ENCODE measurements at places on chromosomes 5 and 9. TPM values are rescaled to one million over a fixed set of nuclear protein-coding genes. Genes with fewer than 3 reads are reported as not detected.

- no peak overlapping the region for H3K27ac ChIP-seq
- no peak overlapping the region for H3K4me3 ChIP-seq
- no peaks in the 10 kb centered on the region for H3K27me3 ChIP-seq
- no peak for DNase-seq
Observed at GRCh38 chr9:115764645-115765044, 388.9 kb upstream of the PAPPA start.

Gene PCDH1
- total RNA-seq = 146 TPM

Gene ECM2
- total RNA-seq = not detected

Gene COL5A1
- total RNA-seq = not detected

- H3K27me3 ChIP-seq = no peaks in the 10 kb centered on the region
- DNase-seq = no peak
- no peak overlapping the region for H3K27ac ChIP-seq
- no peaks in the 10 kb centered on the region for H3K36me3 ChIP-seq
Observed at GRCh38 chr9:70406434-70406862, 8.0 kb downstream of the KLF9 start.

Gene SMAD5
- total RNA-seq = 93.1 TPM

Gene EPB41L4A
- 27.6 TPM for total RNA-seq

DNA sequence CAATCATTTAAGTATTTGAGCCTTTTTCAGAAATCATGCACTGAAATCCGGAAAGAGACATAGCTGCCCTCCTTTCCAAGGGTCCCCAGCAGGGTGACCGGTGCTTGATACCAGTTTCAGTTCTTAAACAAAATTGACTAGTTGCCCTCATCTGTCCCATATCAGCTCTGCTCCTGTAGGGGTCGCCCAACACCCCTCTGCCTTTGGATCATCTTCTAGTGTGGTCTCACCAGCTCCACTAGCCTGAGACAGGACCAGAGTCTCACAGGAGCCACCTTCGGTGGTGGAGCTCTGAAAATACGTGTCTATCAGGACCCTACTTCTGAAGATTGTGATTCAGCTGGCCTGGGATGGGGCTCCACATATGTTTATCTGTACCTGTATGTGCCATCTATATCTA, 428.2 kb downstream of the ENC1 start:
- H3K4me3 ChIP-seq = no peak overlapping the region
- peak; percentile 48 for DNase-seq
- no peaks in the 10 kb centered on the region for H3K36me3 ChIP-seq

GRCh38 chr9:91611582-91611981, 187.9 kb upstream of the NFIL3 start:
- H3K27ac ChIP-seq = no peak overlapping the region
- no peak overlapping the region for H3K4me3 ChIP-seq
- H3K36me3 ChIP-seq = no peaks in the 10 kb centered on the region
- no peak for DNase-seq

DNA sequence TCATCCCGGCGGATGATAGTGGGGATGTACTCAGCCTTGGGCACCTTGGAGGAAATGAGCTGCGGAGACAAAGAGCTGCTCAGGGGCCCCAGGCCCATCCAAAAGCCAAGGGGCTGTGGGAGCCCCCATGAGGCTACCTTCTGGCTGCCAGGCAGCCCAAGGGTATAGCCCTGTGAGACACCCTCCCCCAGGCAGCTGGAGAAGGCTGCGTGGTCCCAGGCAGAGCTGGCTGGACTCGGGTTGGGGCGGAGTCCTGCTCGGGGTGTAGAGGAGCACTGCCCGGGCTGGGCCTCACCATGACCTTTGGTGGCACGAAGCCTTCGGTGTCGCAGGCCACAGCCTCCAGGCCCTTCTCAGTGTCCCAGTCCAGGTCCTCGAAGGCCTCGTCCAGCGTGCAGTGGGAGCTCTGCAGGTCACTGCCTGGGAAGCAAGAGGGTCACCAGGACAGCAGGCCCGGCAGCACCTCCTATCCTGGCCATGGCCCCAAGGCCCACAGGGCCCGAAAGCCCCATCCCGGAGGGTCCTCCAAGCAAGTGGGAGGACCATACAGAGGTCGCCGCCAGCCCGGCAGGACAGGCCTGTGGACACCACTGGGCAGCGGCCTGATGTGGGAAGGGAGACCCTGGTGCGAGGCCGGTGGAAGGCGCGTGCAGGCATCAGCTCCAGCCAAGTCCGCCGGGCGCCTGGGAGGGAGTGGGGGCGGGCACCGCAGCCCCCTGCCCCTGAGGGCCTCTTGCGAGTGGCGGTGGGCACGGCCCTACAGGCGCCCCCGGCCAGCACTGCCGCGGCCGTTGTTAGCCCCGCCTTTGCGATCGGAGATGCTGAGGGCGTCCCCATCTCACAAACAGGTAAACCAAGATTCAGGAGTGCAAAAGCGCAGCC, 6.1 kb downstream of the NSMF start:
- H3K27ac ChIP-seq = no peak overlapping the region
- DNase-seq = no peak
- H3K27me3 ChIP-seq = no peaks in the 10 kb centered on the region
- H3K4me3 ChIP-seq = no peak overlapping the region

- peaks cover 13% of the 10 kb centered on the region for H3K4me1 ChIP-seq
- DNase-seq = peak; percentile 64
- peaks cover 33% of the 10 kb centered on the region for H3K36me3 ChIP-seq
- H3K27me3 ChIP-seq = no peaks in the 10 kb centered on the region
- H3K4me3 ChIP-seq = no peak overlapping the region
Observed at GRCh38 chr9:96420468-96421219, 2.5 kb upstream of the ZNF367 start.

DNA sequence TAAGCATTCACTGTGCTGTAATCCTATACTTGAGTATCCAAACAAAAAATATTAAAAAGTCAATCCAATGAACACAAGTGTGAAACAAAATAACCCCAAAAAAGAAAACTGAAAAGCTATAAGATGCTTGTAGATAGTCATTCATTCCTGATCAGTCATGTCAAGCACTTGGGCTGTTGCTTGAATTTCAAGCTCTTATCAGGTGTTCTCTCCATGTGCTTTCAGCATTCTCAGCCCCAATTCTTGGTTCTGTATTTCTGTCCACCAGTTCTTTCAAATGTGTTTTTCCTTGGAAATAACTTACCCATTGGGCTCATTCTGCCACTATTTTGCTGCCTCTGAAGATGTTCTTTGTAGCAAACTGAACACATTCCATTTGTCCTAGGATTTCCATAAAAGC, 4.7 kb downstream of the ZFAND5 start:
- peak overlapping the region; percentile 94 for H3K4me3 ChIP-seq
- H3K27ac ChIP-seq = no peak overlapping the region
- peaks cover 86% of the 10 kb centered on the region for H3K36me3 ChIP-seq
- no peak for DNase-seq

DNA sequence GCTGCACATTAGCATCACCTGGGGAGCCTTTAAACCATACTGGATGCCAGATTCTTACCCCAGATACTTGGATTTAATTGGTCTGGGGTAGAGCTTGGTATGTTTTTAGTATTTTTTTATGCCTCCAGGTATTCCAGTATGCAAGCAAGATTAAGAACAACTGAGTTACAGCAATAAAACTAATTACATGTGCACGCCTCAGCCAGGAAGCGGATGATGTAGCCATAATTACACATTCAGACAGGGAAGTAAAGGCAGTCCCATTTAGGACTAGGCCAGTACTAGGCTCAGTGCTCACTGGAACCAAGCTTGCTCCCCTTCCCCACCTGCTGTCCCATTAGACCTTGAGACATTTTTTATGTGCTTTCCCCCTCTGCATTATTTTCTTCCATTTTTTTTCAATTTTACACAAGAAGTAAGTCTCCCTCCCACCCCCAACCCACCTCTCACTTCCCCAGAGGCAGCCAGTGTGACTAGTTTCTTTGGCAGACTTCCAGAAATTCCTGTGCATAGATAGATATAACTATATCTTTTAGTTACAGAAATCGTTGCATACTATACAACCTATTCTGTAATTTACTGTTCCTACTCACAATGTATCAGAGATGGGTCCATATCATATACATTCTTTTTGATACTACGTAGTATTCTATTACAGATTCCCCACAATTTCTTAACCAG, 7.1 kb upstream of the GNAQ start:
- H3K4me3 ChIP-seq = no peak overlapping the region
- no peak overlapping the region for H3K27ac ChIP-seq
- peaks cover 17% of the 10 kb centered on the region for H3K4me1 ChIP-seq
- DNase-seq = no peak
- no peaks in the 10 kb centered on the region for H3K27me3 ChIP-seq

- H3K27me3 ChIP-seq = no peaks in the 10 kb centered on the region
- H3K4me3 ChIP-seq = no peak overlapping the region
- H3K36me3 ChIP-seq = no peaks in the 10 kb centered on the region
Observed at GRCh38 chr5:121053055-121053985, 589.2 kb downstream of the PRR16 start.

Gene PRELID2
- 33.2 TPM for total RNA-seq

GRCh38 chr5:139399501-139400121, 4.3 kb downstream of the SPATA24 start:
- no peak for DNase-seq
- H3K27me3 ChIP-seq = no peaks in the 10 kb centered on the region
- H3K4me3 ChIP-seq = no peak overlapping the region
- H3K4me1 ChIP-seq = peaks cover 30% of the 10 kb centered on the region
- H3K27ac ChIP-seq = no peak overlapping the region

GRCh38 chr5:117102591-117102990, 528.0 kb upstream of the SEMA6A start:
- no peaks in the 10 kb centered on the region for H3K4me1 ChIP-seq
- DNase-seq = no peak
- no peaks in the 10 kb centered on the region for H3K27me3 ChIP-seq
- no peak overlapping the region for H3K27ac ChIP-seq

GRCh38 chr5:1312993-1313833, 18.3 kb upstream of the TERT start:
- peaks cover 18% of the 10 kb centered on the region for H3K4me1 ChIP-seq
- no peak for DNase-seq
- H3K27ac ChIP-seq = no peak overlapping the region
- H3K36me3 ChIP-seq = peaks cover 25% of the 10 kb centered on the region
- peaks cover 24% of the 10 kb centered on the region for H3K27me3 ChIP-seq

Gene ADCY2
- not detected for total RNA-seq

Gene ITGA2
- 101 TPM for total RNA-seq

GRCh38 chr5:112419986-112420864, 1.1 kb upstream of the EPB41L4A start:
- no peaks in the 10 kb centered on the region for H3K4me1 ChIP-seq
- DNase-seq = peak; percentile 94
- H3K27ac ChIP-seq = peak overlapping the region; percentile 40
- no peaks in the 10 kb centered on the region for H3K27me3 ChIP-seq
- peaks cover 38% of the 10 kb centered on the region for H3K36me3 ChIP-seq

- H3K4me1 ChIP-seq = no peaks in the 10 kb centered on the region
- no peak overlapping the region for H3K4me3 ChIP-seq
- no peak for DNase-seq
Observed at GRCh38 chr9:135921749-135922310, 14.5 kb upstream of the CAMSAP1 start.

GRCh38 chr5:42587096-42587723, 164.0 kb downstream of the GHR start:
- no peak for DNase-seq
- no peaks in the 10 kb centered on the region for H3K36me3 ChIP-seq
- H3K27me3 ChIP-seq = peaks cover 77% of the 10 kb centered on the region
- H3K27ac ChIP-seq = no peak overlapping the region
- H3K4me3 ChIP-seq = no peak overlapping the region

Gene SHC3
- total RNA-seq = 2.3 TPM

DNA sequence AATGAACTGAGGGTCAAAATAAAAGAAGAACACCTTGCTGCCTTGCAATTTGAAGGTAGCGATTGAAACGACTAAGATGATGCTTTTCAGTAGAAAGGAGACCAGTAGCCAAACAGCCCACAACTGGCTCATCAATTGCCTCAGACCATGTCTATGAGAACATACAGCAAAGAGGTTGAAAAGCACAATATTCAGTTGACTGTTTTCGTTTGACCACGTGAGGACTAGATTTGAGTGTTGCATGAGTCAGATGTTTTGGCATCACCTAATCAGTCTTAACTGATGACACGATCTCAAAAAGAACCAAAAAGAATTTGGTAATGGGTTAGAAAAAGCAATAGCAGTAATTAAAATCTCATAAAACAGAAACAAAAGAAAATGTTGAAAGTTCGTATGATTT, 82.7 kb upstream of the IL7R start:
- H3K36me3 ChIP-seq = no peaks in the 10 kb centered on the region
- H3K27me3 ChIP-seq = no peaks in the 10 kb centered on the region
- no peaks in the 10 kb centered on the region for H3K4me1 ChIP-seq
- H3K4me3 ChIP-seq = no peak overlapping the region
- no peak overlapping the region for H3K27ac ChIP-seq

DNA sequence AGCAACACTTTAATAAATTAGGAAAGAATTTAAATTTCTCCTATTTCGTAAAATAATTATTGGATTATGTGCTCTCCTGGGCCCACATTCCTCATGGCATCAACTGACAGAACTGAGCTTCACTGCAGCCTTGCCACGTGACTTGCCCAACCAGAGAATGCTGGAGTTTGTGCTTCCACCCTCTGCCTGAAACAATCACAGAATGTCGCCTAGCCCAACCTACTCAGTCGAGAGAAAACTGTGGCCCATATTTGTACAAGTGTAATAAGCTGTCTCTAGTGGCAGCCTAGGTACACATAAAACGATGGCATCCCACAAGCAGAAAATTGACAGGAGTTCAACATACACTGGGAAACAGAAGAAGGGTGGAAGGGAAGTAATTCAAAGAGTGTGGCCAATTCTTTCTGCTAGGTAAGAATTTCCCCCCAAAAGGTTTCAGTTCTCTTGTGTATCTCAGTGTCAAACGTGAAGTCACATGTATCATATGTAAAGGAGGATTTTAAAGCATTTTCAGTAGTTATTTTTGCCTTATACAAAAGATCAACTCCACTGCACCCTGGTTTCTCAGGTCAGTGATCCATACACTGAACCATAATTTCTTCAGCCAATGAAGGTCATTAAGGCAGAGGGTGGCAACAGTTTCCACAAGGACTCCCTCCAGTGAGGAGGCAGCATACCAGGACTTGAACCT, 41.7 kb downstream of the ZNF608 start:
- H3K27ac ChIP-seq = no peak overlapping the region
- no peaks in the 10 kb centered on the region for H3K36me3 ChIP-seq
- no peak for DNase-seq
- no peaks in the 10 kb centered on the region for H3K27me3 ChIP-seq
- H3K4me1 ChIP-seq = no peaks in the 10 kb centered on the region

- no peak for DNase-seq
- no peak overlapping the region for H3K4me3 ChIP-seq
- no peak overlapping the region for H3K27ac ChIP-seq
Observed at GRCh38 chr5:31707329-31707728, 68.4 kb downstream of the PDZD2 start.

Gene WNT8A
- total RNA-seq = not detected

DNA sequence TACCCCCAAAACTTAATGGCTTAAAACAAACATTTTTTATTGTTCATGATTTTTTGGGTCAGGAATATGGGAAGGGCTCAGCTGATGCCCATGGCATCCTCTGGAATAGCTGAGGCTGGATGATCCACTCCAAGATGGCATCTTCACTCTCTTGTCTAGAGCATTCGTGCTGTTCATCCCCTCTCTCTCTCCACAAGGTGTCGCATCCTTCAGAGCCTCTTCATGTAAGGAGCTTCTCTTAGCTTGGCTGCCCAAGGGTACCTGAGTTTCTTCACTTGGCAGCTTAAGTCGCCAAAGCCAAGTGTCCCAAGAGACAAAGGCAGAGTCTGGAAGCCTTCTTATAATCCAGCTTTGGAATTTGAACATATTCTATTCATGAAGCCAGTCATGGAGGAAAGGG, 294.7 kb downstream of the CHSY3 start:
- no peak overlapping the region for H3K4me3 ChIP-seq
- H3K27ac ChIP-seq = no peak overlapping the region
- no peaks in the 10 kb centered on the region for H3K27me3 ChIP-seq
- DNase-seq = no peak
- H3K36me3 ChIP-seq = no peaks in the 10 kb centered on the region
- H3K4me1 ChIP-seq = no peaks in the 10 kb centered on the region
